ENCODE measurements at places on chromosomes 2 and 18.

DNA sequence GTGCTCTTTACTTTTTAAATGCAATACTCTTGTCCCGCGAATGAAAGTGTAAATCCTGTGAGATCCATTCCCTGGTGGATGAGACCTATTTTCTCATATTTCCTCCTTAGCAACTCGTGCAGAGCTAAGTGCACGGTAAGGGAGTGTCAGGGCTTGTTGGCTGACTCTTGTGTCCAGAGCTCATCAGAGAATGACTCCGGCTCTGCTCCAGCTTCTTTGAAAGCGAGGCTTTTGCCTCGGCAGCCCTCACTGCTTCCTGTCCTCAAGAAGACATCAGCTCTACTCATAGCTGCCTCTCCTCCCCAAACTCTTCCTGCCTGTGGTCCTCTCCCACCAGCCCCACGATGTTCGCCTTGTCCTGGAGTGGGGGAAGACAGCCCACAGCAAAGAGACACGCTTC, 70.7 kb downstream of the LIPG start:
- DNase-seq = no peak

DNA sequence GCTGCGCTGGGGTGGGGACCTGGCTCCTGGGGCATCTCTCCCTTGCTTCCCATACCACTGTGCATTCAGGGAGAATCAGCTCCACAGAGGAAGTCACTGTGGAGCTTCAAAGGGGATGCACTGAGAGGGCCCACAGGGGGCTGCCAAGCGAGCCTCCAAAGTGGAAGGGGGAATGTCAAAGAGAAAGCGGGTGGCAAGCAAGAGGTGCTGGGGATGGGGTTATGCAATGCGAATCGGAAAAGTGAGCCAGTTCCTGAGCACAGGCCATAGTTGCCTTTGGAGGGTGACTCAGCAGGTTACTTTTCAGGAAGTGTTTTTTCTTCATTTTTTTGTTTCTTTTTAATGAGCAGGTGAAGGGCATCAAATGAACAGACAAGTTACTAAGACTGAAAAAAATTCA, 17.6 kb downstream of the PMAIP1 start:
- peak; percentile 49 for DNase-seq

DNA sequence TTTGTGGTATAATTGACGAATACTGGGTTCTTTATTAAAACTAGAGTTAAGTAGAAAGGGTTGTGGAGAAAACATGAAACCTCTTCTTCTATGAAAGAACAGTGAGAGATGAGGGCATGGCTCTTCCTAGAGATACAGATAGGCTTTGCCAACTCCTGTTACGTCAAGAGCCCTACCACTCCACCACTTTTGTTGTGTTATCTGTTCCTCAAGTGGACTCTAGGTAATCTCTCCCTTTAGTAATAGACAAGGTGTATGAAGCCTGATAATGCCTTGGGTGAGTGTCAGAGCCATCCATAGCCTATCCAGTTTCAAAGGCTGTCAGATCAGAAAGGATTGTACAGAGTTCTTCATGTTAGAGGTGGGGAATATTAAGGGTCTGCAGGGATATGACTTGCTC, 176.4 kb downstream of the SETBP1 start:
- DNase-seq = no peak

DNA sequence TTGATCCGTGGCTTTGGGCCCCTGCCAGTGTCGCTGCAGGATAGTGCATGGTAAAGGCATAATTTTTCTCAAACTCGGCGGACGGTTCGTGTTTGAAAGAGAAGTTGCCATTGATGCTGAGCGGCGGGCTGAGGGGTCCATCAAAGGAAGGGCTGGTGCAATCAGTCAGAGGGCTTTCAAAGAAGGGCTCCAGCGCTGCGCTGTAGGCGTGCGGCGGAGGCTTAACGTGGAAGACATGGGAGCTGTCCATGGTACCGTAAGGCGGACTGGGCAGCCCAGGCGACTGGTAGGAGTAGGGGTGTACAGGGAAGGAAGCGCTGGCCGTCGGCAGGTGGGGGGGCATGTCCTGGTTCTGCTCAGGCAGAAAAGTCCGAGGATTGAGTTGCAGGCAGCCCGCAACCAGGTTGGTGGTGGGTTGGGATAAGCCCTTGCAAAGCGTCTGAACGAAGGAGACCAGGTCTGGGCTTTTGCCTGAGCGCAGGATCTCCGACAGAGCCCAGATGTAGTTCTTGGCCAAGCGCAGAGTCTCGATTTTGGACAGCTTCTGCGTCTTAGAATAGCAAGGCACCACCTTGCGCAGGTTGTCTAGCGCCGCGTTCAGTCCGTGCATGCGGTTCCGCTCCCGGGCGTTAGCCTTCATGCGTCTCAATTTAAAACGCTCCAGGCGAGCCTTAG, 2.3 kb downstream of the NEUROD1 start:
- DNase-seq = peak; percentile 62

- no peak for DNase-seq
Measured at GRCh38 chr2:138601458-138602165, 100.0 kb downstream of the SPOPL start.

DNA sequence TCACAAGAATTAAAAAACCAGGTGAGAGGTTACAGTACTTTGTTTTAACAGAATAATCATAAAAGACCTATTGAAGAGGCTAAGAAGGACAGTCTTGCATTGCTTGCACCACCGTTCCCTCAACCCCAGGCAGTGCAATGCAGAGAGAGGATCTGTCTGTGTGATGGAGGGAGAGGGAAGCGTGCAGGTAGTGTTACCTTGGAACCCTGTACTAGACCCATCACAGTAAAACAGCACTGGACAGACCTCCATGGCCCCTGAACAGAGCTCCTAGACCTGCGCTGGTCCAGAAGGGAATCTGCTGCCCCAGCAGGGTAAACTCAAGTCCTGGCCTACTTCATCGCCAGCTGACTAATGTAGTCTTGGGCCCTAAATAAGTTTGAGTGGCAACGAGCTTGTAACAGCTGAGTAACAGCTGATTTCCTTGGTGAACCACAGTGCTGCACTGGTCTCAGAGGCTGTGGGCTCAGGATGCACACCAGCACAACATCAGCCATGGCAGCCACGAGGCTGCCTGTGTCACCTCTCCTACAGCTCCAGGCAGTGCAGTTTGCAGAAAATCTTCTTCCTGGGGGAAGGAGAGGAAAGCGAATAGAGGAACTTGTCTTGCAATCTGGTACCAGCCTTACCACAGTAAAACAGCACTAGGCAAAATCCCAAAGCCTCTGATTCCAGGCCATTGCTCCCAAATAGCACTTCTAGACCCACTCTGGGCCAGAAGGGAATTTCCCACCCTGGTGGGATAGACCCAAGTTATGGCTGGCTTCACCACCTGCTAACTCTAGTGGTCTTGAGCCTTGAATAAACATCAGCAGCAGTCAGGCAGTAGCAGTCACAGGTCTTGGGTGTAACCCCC, 417.2 kb downstream of the CDH7 start:
- DNase-seq = no peak

DNA sequence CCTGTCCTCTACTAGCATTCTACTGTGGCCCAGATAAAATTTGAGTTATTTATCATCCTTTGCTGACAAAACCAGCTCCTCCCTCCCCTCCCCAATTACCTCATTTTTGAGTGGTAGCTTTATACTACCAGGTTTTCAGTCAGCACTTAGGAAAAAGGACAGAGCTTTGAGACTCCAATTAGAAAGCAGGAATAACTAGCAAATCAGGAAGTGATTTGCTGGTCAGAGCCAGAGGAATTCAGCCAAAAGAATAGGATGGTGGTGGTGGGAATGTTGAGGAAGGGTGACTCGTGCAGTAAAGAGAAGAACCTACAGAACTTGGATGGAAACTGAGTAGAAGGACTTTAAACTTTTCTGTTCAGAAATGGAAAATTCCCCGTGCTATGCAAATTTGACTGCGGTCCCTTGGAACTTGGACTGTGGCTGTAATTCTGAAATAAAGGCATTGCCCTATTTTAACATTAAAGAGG, 3.7 kb downstream of the MYL12B start:
- DNase-seq = no peak

DNA sequence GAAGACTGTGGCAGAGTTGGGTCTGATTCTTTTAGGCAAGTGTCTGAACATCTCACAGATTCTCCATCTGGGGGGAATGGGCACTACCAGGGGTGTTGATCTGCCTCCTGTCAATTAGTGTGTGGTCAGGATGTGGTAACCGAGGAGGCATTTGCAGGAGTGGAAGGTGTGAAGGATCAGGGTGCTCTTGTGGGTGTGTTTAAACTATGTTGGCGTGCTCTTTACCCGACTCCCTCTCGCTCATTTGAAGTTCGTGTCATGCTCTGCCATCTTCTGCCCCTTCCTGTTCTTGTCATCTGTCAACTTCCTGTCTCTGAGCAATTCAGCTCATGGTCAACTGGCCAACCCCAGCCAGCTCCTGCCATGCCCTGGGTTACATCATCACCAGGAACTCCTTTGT, 107.9 kb downstream of the RTN4 start:
- DNase-seq = no peak

DNA sequence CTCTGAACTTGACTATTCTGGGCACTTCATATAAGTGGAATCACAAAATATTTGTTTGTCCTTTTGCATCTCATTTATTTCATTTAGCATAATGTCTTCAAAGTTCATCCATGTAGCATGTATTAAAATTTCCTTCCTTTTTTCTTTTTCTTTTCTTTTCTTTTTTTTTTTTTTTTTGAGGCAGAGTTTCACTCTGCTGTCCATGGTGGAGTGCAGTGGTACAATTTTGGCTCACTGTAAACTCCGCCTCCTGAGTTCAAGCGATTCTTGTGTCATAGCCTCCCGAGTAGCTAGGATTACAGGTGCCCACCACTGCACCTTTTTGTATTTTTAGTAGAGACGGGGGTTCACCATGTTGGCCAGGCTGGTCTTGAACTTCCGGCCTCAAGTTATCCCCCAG, 11.9 kb downstream of the ATP8B1 start:
- DNase-seq = no peak

DNA sequence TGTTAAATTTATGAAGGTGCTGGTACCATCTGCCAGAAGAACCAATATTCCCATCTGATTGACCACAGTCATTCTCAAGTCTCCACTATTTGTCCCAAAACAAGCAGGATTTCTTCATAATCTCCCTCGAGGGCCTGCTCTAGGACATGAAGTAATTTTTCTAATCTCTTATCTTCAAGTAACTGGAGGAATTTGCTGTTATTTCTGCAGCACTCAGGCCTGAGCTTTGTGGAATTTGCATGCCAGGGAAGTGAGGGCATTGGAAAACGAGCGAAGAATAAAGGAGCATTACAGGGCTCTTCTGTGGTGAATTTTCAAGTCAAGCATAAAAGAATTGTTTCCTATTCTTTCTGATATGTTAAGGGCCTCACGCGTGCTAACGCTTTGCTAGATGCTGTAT, 161.2 kb upstream of the EPAS1 start:
- DNase-seq = no peak

DNA sequence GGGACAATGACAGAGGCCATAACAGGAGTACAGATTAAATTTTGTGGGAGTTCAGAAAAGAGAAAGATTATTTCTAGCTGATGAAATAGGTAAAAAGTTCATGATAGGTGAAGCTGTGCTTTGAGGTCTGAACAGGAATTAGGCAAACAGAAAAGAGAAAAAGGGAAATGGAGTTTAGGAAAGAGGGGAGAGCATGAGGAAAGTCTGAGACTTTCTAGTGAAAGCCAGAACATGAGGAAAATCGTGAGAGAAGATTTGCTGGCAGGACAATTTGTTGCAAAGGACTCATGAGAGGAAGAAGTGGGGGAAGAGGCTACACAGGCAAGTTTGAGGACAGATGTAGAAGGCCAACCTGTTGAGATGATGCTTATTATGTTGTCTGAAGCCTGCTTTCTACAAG, 6.3 kb upstream of the CHN1 start:
- no peak for DNase-seq

GRCh38 chr2:51553476-51553875, 521.5 kb upstream of the NRXN1 start:
- DNase-seq = peak; percentile 2

DNA sequence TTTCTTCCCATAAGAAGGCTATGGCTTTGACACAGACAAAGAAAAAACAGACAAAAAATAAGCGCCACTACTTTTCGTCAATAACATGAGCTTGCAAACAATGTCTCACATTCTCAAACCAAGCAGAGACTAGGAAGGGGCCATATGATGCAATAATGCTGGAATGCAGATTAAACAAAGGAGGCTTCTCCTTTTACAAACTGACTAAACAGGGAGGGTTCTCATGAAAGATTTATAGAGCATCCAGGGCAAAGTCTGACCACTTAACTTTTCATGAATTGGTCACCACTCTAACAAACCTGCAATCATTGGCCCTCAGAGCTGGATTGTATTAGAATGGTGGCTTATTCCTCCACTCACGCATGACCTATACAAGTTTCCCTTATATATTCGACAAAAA, 663.3 kb upstream of the CHAC2 start:
- DNase-seq = peak; percentile 31

GRCh38 chr18:54233228-54233625, 8.8 kb upstream of the MBD2 start:
- no peak for DNase-seq

DNA sequence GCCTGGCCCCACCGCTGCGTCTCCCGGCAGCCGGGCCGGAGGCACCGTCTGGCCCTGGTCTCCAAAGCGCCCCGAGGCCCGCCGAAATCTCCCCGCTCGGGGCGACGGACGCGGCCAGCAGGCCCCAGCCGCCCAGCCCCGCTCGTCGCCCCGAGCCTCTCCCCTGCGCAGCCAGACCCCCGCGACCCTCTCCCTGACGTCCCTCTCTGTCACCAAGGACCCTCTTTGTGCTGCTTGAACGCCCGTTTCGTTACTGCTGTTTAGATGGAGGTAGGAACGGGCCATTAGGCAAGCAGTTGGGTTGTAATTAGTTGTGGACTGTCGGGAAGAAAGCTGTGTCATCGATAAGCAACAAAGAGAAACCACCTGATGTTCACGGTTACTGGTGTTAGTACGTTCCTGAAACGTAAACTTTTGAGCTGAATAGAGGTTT, 686 bp downstream of the UBXN4 start:
- DNase-seq = peak; percentile 60

- peak; percentile 51 for DNase-seq
Measured at GRCh38 chr2:156405586-156405985, 30.6 kb upstream of the GPD2 start.

GRCh38 chr2:58448065-58448507, 207.0 kb upstream of the FANCL start:
- peak; percentile 49 for DNase-seq

- peak; percentile 64 for DNase-seq
Measured at GRCh38 chr2:36530983-36531354, 67.0 kb downstream of the FEZ2 start.

- no peak for DNase-seq
Measured at GRCh38 chr18:66226782-66227181, 377.1 kb downstream of the CDH19 start.

DNA sequence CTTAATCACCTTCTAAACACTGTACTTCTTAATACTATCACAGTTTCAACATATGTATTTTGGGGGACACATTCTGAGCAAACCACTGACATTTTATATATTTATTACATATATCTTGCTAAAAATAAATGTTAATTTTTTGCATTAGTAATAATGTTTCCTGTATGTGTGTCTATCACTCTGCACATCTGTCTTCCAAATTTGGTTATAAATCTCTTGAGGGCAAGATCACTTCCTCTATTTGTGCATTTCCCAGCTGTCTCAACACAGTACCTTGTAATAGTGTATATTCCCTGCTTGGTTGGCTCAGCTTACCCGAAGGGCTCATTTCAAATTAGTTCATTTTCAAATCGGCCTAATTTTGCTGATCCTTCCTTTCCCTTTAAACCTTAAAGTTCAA, 617.1 kb upstream of the GYPC start:
- DNase-seq = no peak

- DNase-seq = no peak
Measured at GRCh38 chr2:66435549-66435875, 587 bp downstream of the MEIS1 start.

GRCh38 chr2:106054321-106054720, 139.8 kb downstream of the UXS1 start:
- DNase-seq = no peak

- DNase-seq = no peak
Measured at GRCh38 chr2:2974982-2975381, 402.6 kb downstream of the EIPR1 start.
